ENCODE measurements at places on chromosomes 3 and 15.
A peak's percentile ranks its signal among the peaks of the same experiment; 100 is the strongest.

DNA sequence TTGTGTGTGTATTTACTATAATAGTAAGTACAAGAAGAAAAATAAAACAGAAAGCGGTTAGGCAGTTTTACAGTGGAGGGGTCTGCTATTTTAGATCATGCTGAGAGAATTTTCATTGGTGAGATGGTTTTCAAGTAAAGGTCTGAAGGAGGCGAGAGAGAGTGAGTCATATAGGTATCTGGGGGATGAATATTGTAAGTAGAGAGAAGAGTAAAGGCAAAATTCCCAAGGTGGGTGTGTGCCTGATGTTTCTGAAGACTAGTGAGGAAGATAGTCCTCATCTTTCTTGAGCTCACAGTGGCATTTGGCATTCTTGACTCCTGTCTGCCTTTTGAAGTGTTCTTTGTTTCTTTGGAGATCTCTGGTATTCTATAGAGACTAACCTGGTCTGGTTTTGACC, 38.6 kb downstream of the CRYBG3 start:
- DNase-seq = no peak

GRCh38 chr3:108877901-108878300, 55.3 kb downstream of the TRAT1 start:
- no peak for DNase-seq

DNA sequence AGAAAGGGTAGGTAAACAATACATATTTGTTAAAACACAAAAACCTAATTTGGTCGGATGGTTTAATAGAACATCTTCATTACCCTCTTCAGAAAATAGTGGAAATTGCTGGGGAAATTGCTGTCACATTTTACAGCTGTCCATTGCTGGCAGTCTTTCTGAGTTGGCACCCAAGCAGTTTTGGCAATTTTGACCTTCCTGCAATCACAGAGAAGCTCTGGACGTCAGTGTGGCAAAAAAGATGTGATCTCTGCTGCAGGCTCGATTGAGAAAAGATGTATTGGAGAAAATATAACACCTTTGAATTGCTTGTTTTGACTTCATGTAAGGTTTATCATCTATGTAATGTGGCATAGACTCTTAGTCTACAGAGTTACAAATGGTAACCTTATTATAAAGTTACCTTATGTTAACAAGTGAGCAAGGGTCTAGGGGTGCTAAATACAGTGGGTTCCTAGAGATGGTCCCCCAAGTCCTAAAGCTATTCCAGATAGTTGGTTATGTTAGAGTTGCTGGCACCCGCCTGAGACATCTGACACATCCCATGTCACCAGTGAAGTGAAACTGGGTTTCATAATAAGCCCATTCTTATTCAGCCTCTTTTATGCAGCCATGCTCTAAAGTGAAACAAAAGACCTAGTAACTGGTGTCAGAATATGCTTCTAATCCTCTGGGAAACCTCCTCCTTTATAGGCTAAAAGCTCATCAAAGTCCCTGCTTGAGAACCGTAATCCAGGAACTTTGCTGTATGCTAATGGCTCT, 14.0 kb downstream of the UBE2E1 start:
- no peak for DNase-seq

DNA sequence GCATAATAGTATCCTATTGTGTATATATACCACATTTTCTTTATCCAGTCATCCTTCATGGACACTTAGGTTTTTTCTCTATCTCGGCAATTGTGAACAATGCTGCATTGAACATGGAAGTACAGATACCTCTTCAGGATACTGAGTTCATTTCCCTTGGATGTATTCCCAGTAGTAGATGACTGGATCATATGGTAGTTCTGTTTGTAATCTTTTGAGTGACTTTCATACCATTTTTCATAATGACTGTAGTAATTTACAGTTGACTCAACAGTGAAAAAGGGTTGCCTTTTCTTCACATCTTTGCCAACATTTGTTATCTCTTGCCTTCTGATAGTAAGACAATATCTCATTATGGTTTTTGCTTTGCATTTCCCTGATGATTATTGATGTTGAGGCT, 21.8 kb downstream of the MYH15 start:
- no peak for DNase-seq

GRCh38 chr3:170815340-170815739, 54.7 kb downstream of the RPL22L1 start:
- no peak for DNase-seq

DNA sequence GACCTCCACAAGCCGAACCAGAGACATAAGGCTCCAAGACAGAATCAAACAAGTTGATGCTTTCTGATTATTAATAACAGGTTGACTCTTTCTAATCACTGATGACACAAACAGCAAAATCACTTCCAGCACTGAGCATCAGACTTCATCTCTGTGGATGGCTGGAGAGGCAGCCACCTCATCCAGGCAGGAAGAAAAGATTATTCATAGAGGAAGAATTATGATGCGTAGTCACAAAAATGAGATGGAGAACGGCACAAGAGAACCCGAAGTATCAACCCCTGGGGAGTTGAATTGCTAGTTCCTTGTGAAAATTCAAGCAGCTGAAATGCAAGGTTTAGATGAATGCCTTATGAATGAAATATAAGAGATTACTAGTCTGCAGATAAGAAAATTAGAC, 49.9 kb upstream of the LMCD1 start:
- no peak for DNase-seq

GRCh38 chr15:60563539-60564404, 84.8 kb upstream of the ICE2 start:
- peak; percentile 32 for DNase-seq

DNA sequence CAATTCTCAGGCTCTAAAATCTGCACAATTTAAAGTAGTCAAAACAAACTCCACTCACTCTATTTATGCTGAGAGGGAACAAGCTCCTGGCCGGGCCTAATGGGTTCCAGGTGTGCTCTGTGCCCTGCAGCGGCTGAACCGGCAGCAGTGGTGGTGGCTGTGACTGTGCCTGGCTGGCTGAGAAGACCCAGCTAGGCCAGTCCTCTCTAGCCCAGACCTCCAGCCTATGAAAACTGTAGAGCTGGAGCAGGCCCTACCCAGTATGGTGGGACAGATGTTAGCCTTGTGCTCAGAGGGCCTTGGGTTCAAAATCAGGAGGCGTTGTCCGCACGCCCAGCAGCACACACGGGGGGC, 37.0 kb downstream of the EPHB3 start:
- no peak for DNase-seq

DNA sequence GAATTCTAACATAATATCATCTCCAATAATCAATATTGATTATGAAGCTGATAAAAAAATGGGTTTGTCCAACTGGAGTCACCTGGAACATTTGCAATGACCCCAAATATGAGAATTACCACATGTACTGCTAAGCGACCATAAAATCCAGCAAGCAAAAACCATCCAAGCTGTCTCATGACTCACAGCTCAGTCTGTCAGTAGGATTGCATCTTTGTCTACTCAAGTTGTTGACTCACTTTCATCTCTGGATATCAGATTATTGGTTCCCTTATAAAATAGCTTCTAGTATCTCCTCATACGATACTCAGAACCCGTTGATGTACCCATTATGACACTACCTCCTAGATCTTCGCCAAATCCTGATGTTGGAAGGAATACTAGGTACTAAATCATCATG, 209.8 kb upstream of the ATP11B start:
- DNase-seq = no peak

GRCh38 chr15:84934942-84935729, 46.5 kb upstream of the PDE8A start:
- DNase-seq = no peak

DNA sequence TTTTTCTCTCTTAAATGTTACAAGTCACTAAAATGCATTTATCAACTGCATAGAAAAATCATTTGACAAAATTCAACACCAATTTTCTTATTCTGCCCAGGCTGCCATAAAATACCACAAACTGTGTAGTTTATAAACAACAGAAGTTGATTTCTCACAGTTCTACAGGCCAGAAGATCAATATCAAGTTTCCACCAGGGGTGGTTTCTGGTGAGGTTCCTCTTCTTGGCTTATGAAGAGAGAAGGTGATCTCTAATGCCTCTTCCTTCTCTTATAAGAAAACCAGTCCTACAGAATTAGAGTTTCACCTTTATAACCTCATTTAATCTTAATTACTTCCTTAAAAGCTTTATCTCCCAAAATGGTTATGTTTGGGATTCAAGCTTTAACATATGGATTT, 10.9 kb upstream of the CD200R1L start:
- no peak for DNase-seq

GRCh38 chr3:137796993-137797392, 32.9 kb downstream of the SOX14 start:
- DNase-seq = no peak

GRCh38 chr3:189794518-189794917, 163.3 kb downstream of the TP63 start:
- DNase-seq = no peak

DNA sequence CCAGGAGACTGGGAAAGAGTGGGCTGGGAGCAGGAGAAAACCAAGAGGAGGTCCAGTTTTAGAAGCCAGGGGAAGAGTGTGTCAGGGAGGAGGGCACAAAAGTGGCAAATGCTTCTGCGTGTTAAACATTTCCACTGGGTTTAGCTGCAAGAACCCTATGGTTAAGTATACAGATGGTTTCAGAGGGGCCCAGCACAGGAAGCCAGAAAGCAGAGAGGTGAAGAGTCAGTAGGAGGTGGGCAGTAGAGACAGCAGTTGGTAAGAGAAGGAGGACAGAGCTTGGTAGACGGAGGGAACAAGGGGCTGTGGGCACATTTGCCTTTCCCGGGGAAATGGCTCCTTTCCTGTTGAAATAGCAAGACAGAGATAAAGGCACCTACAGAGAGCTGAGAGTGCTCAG, 133.8 kb downstream of the EPHB1 start:
- DNase-seq = no peak

DNA sequence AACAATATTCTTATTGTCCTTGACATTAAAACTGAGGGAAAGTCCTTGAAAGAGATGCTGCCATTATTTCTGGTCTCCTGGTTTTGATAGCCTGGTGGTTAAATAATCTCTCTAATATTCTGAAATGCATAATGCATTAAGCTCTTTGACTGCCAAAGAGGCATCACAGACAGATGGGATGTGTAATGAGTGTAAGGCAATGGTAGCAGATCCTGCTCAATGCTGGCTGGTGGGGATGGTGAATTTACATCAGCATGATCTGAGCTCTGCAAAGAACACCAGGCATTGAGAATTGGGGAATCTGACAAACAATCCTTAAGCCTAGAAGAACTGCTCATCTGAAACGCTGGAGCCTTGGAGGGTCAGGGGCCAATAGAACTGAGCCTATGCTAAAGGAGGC, 528.6 kb upstream of the LMCD1 start:
- DNase-seq = no peak

- no peak for DNase-seq
Observed at GRCh38 chr15:68403161-68403941, 28.6 kb downstream of the ITGA11 start.

DNA sequence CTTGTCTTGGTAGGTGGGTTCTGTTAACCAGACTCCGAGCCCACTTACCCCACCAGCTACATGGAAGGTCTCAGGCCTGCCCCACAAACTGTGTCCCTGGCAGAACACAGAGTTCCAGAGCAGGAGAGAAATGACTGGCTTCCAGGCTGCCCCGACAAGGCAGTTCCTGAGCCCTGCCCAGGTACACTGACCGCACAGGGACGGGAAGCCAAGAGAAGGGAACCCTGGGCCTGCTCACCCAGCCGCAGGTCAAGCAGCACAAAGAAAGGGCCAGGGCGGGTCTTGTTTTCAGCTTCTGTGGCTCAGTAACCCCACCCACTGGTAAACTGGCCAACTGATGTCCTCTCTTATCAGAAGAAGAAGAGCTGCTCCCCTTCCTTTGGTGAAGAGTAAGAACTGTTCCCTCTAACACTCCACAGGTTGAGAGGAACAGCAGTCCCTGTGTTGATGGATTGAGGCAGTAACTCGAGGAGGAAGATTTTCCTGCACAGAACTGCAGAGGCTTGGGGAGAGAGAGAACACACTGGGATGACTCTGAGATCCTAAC, 68.4 kb downstream of the CRTC3 start:
- no peak for DNase-seq

DNA sequence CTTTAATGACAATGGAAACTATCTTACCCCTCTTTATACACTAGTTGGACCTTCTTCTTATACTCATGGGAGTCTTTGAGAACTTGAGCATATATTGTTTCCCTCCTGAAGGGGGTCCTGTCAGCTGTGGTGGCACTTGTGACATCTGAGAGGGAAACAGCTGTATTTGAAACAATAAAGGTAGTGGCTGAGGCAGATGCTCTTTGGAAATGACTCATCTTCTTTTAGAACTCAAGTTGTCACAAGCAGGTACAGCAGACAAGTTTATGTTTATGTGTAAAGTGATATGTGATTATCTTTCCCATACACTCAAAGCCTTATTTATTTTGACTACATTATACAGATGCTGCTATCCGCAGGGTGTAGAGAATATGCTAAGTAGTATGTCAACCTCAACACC, 220.0 kb upstream of the GRM7 start:
- DNase-seq = no peak

DNA sequence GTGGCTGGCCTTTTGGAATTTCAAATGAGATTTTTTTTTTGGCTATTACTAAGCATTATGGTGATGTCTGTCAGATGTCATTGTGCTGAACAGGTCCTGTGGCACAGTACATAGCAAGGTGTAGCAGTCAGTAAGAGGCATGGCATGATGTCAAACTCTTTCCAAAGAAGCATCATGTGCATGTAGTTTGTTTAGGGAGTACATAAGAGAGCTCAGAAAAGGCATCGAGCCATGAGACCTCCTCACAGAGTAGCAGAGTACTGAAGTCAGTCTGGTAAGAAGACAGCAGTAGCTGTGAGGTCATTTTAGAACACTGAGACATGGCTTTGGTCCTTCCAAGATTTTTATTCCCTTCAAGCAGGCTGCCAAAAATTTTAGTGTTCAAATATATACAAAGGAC, 134.9 kb upstream of the SPRED1 start:
- DNase-seq = no peak

DNA sequence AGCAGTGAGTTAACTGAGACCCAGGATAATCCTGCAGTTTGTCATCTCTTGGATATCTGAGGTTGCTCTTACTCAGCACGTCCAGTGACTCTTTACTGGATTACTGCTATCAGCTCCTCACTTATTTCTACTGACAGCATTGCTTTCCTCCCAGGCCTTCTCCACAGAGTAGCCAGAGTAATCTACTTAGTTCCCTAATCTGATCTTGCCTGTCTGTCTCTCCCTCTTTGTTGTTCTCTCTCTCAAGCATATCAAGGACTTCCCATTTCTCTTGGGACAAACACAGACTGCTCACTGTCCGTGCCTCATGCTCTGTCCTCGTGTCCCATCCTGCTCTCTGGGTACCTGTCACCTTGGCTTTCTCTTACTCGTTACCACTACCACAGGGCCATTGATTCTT, 376.2 kb downstream of the FEZF2 start:
- DNase-seq = no peak

GRCh38 chr15:41096178-41096577, 19.9 kb downstream of the INO80 start:
- no peak for DNase-seq

DNA sequence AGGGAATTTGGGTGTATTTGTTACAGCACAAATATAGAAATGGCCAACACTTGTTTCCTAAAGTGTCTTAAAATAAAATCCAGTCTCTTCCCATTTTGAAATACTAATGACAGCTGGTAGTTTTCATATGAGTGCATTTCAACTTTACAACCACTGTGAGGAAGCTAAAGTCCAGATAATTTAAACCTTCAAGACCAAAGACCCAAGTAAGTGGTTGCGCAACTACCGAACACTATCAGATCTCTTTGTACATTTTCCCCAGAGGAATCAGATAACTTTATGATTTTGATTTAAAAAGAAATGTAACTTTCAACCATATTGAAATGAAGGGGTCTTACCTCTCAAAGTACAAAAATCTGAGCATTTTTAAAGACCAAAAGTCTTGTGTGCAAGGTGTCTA, 14.3 kb downstream of the BCL2L10 start:
- DNase-seq = no peak

GRCh38 chr15:68775671-68776476, 44.8 kb downstream of the ANP32A start:
- no peak for DNase-seq

GRCh38 chr3:149585401-149585726, 72.5 kb downstream of the WWTR1 start:
- DNase-seq = no peak

Data from activated T-helper 1 cell treated with anti-CD3 and anti-CD28 coated beads, Interleukin-12 subunit alpha, Interleukin-12 subunit beta, Interleukin-2, Interleukin-4 antibody, amounts not matched to agents 30 ng/mL and 10 ng/mL and 1 ng/mL, durations not matched to agents 14 hours and 24 hours and 36 hours (primary cell).